Lower leg skin (tissue), 4 donors: ENCODE measurements at places on chromosomes 16 and 17. TPM values are rescaled to one million over a fixed set of nuclear protein-coding genes. Genes with fewer than 3 reads are reported as not detected.

Gene STRADA
- 15.8 TPM for total RNA-seq

Gene SEPTIN1
- 0.91 TPM for total RNA-seq

Gene QPRT
- 3.2 TPM for total RNA-seq

DNA sequence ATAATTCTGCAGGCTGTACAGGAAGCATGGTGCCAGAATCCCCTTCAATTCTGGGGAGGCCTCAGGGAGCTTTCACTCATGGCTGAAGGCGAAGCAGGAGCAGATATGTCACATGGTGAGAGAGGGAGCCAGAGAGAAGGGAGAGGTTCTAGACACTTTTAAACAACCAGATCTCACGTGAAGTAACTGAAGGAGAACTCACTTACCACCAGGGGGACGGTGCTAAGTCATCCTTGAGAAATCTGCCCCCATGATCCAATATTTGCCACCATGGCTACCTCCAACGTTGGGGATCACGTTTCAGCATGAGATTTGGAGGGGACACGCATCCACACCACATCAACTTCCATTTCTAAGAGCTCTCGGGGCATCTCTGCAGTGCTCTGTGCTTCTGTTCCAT is 37.4 kb upstream of the GNA13 start:
- DNase-seq: no peak

- no peak for DNase-seq
Observed at GRCh38 chr16:74747-75334, 2.4 kb upstream of the RHBDF1 start.

- DNase-seq: no peak
Observed at GRCh38 chr17:2061441-2061958, 6.6 kb downstream of the HIC1 start.

DNA sequence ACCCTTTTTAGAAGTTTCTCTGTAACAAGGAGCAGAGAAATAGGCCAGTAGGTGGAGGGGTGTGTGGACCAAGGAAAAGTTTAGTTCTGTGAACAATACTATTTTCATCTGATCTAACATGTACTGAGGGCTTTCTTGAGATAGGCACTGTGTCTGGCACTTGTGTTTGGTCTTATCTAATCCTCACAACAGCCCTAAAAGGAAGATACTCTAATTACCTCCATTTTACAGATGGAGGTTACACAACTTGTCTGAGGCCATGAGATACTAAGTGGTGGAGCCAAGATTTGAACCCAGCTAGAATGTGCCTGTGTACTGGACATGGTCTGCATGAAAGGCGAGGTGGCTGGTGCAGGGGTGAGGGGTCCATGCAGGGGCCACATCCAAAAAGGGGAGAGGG is 4.5 kb downstream of the TNFSF12 start:
- no peak for DNase-seq

GRCh38 chr17:45307290-45308015 is 9.4 kb downstream of the MAP3K14 start:
- DNase-seq: no peak

DNA sequence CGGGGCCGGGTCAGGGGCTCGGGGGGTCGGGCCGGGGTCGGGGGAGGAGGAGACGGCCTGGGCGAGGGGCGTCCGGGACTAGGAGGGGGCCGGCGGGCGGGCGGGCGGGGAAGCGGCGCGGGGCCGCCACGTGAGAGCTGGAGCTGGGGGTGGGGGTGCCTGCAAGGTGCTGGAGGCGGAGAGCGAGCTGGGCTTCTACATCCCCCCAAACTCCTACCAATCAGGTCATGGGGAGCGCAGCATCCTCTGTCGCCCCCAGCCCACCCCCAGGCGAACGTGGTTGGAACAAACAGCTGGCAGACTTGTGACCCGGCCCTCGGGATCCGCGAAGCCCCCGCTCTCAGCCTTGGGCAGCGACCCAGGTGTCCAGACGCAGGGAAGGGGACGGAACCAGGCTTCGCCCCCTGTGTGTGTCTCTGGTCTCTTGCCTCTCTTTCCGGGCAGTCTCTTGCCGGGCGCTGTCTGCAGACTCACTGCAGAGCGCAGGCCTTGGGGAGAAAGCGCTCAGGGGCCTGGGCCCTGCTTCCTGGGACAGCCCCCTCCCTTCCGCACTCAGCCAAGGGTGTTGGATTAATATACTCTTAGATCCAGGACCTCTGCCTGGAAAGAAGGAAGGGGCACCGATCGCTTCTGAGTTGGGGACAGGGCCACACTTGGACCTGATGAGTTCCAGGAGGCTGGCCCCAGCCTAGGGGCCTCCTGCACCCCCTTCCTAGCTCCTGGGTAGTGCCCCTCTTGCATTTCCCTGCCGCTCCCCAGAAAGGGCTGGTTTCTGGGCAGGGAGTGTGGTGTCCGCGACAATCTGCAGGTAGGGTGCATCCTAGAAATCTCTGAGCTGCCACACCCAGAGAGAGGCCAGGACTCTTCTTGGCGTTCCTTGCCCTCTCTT is 722 bp downstream of the RASL10B start:
- DNase-seq: peak; percentile 84

GRCh38 chr17:3534881-3535252 is 22.7 kb downstream of the TRPV3 start:
- DNase-seq: no peak

DNA sequence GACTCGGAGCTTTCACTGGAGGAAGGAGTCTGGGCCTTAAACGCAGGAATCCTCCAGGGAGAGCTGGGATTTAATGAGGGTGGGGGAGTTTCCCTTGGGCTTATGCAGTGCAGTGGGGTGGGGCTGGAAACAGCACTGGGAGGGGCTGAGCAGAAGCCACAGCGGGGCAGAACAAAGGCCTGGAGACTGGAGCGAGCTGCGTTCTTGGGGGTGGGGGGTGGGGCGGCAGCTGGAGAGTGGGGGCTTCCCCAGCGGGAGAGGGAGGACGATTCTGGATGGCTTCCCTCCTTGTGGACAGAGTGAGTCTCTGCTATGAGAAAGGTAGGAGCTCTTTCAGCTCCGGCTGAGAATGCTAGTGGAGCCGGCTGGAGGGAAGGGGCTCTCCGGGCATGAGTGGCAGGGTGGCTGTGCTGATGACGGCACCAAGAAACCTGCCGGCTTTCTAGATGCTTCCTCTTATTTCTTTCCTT is 406.0 kb downstream of the SEC14L1 start:
- DNase-seq: no peak
